ENCODE measurements at places on chromosomes 13 and 19.

GRCh38 chr13:76632401-76633044 lies 253.7 kb downstream of the KCTD12 start:
- DNase-seq = no peak

DNA sequence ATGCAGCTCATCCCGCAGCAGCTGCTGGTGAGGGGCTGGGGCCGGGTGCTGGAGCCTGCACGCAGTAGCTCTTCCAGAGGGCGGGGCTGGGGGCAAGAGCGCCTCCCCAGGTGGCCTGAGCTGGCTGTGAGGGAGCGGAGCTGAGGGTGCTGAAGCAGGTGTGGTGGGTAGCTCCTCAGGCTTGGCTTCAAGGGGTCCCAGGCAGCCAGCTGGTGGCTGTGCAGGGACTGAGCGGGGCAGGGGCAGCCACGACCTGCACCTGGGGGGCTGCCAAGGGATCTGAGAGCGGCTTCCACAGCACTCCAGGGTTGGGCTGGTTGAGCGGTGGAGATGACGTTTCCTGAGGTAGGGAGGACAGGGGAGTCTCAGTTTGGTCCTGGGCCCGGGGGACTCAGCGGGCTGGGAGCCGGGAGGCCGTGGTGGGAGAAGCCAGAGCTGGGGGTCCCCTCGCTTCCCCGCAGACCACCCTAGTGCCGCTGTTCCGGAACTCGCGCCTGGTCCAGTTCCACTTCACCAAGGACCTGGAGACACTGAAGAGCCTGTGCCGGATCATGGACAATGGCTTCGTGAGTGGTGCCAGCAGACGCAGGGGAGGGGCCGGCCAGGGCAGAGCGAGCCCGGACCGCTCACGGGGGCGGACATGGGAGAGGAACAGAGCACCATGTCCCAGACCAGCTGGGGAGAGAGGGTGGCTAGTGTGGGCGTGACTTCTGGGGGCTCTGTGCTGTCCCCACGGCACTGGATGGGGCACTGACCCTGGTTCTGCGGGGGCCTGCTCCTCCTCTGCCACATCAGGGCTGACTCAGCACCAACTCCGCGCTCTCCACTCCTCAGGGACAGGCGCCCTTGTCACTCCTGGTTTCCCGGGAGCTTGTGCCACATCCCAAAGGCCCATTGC lies 7.4 kb downstream of the PTOV1 start:
- no peak for DNase-seq

DNA sequence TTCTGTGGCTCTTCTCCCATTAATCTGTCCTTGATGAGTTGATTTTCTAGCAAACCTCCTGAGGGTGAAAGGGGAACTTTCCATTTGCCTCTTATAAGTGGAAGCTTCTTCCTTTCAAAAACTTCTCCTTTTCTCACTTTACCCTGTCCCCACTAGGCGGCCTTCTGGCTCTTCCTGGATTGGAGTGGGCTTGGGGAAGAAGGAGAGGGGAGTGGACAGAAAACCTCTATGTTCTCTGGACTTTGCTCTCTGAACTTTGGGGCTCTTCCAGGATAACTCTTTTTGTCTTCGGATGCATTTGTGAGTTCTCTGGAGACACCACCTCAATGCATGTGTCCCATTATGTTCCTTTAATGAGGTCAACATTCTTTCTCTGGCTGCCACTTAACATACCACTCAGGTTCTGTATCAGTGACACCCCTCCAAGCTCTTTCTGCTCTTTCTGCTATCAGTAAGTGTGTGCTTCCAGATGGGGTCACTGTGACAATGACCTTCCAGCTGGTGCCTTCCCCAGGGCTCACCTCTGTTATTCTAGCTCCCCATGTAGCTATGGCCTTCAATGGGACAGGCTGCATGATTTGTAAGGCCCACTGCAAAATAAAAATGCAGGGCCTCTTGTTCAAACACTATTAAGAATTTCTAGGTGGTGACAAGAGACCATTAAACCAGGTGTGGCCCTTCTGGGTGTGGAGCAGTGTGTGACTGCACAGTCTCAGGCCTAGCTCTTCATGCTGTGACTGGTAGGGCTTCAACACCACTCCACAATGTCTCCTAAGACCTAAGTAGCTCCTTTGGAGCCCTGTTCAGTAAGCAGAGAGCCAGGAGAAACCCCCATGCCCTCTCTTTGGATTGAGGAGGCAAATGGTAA lies 389.2 kb downstream of the EFNB2 start:
- DNase-seq = no peak

GRCh38 chr13:32029684-32030083 lies 1.9 kb upstream of the FRY start:
- DNase-seq = no peak

- no peak for DNase-seq
These were observed 118.7 kb upstream of the GJB6 start for GRCh38 chr13:20350819-20351218.

DNA sequence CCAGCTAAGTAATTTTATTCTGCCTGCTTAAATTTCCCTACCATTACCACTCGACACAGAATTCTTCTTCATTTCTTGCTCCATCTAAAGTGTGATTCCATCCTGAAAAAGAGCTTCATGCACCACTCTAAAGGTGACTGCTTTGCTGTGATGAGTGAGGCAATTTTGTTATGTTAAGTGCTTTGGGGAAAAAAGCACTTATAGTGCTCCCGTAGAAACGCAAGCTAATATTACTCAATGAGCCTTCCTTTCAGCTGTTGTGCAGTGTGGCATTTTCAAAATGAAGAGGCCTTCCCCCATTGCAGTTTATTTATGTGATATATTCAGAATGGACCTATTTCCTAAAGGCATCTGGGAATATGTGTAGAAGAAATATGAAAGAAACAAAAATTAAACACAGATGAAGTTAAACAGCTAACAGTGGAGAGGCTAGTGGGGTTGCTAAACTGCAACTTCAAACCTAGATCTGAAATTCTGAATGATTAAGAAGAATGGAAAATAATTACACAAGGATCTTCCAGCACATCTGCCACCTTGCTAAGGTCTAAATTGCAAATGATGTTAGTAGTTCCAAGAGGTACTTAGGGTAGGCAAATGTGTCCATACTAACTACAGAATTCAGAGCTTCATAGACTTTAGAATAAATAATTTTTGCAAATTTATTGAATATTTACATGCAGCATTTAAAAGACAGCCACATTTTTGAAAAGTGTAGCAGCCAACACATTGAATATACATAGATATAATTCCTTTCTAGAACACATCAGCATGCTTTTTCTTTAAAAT lies 211.7 kb downstream of the DCT start:
- no peak for DNase-seq

DNA sequence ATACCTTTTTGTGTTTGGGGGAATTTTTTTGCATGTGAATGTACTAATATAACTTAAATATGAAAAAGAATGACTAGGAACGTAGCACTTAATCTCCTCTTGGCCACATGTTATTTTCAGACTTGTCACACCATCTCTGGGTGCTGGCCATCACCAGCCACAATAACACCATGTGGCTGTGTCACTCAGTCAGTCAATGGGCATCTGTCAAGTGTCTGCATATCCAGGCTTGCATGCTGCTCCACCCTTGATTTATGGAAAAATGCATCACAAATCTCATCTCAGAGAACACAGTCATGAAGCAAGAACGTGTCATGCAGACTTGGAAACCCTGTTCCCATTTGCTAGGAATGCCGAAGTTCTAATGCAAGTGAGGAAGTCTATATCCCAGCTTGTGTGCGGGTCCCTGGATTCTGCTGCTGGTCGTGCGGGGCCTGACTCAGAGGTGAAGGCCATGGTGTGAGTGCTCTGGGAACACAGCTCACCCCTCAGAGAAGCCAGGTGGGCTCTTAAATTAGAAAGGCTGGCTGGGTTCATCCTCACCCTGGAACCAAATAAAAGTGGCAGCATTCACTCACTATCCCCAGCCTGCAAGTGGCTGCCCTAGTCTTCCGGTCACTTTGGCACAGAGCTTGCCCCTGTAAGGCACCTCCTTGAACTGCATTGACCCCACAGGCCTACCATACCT lies 53.6 kb upstream of the ARHGEF7 start:
- no peak for DNase-seq

GRCh38 chr13:114096031-114096485 lies 36.4 kb downstream of the RASA3 start:
- no peak for DNase-seq

DNA sequence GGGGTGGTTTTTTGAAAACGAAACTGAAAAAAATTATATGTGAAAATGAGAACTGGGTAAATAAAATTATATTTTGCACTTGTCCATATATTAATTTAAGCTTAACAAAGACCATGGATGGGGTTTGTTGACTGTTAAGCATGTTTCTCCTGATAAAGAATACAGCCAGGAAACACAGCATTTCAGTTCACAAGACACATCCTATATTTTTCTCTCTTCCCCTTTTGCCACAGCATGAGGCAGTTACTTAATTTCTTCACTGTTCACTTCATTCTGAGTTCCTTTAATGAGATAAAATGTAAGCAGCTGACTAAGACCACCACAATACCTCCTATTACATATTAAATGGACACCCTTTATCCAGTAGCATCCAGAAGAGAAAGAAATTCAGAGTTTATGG lies 64.0 kb downstream of the RXFP2 start:
- DNase-seq = no peak

GRCh38 chr13:77291774-77292173 lies 35.1 kb downstream of the MYCBP2 start:
- no peak for DNase-seq

DNA sequence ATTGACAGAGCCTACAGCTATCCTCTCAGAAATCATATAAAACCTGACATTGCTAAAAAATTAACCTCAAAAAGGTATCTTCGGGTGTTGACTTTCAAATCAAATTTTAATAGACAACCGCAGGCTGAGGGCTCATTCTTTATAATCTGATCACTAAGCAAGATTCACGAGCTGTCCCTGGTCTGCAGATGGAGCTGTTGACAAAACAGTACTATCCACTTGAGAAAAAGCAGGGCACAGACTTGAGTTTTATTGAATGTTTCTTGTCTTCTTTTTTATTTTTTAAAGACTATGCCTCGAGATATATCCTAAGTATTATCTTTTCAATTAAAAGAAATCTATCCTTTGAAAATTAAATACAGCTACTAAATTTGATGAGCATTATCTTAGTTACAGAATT lies 540.5 kb downstream of the PCDH9 start:
- no peak for DNase-seq

GRCh38 chr13:45474584-45475454 lies 10.1 kb downstream of the COG3 start:
- no peak for DNase-seq

DNA sequence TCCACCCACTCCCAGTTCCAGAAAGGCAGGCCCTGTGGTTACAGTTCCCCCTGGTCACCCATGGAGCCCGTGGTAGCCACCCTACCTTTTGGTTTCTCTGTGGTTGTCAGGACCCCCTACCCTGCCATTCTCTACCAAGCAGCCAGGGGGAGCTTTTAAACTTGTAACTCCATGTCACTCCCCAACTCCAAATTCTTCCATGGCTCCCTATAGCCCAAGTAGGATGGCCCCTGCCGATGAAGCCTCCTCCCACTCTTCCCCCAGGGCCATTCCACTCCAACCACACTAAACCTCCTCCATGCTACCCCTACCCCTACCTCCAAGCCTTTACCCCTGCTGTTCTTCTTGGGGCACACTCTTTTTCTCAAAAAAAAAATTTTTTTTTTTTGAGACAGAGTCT lies 2.2 kb downstream of the S1PR2 start:
- no peak for DNase-seq

DNA sequence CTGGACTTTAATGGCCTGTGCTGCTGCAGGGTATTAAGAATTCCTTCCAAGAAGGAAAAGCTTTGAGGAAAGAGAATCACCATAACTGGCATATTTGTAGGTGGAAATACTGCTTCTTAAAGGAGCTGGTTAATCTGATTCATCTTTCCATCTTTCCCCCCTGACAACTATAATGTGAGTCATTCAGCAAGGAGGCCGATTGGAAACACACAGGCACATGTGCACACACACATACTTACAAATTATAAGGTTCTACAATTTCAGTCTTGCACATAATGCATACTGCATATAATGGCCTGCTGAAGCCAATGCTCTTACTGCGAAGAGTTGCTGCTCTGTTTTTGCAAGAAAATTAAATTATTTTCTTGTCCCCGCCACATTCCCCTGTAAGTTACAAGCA lies 78.8 kb upstream of the TPP2 start:
- no peak for DNase-seq

GRCh38 chr19:9407827-9408226 lies 27.5 kb downstream of the ZNF266 start:
- DNase-seq = no peak

DNA sequence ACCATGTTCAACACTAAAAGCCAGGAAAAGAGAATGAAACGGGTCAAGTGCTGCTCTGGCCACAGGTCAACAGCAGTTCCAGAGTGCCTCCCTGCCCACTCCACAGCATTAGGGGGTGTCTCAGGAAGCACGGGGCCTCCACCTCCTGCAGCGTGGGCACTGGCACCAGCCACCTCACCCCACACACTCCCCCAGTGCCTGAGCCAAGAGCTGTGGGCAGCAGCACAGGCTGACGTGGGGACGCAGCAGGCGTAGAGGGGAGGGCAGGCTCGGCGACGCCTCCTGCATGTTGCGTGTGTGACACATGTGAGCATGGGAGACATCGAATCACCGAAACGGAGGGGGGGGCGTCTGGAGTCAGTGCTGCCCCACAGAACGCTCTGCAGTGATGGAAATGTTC lies 21.4 kb upstream of the TMEM160 start:
- no peak for DNase-seq

DNA sequence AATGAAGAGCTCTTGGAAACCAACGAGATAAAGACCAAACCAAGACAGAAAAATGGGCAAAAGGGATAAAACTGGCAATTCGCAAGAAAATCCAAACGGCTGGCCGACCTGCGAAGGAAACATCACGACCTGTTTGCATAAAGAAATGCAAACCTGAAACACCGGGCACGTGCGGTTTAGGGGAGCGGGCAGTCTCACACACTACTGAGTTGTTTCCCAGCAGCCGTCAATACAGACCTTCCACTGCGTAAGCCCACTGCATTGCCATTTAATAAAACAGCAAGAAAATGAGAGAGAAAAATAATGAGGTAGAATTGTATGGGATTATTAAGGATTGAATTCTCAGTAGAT lies 642 bp upstream of the PEG3 start:
- DNase-seq = no peak

Data from stimulated activated CD8-positive, alpha-beta memory T cell treated with anti-CD3 and anti-CD28 coated beads, Interleukin-4, amount 100 ng/mL, for 1 hour (primary cell).